ENCODE measurements at places on chromosomes 1 and 21. TPM values are rescaled to one million over a fixed set of nuclear protein-coding genes. Genes with fewer than 3 reads are reported as not detected.

GOLT1A gene
- total RNA-seq = not detected

CATSPERE gene
- 0.73 TPM for total RNA-seq

CHODL gene
- total RNA-seq = 0.07 TPM

SAMD13 gene
- 0.52 TPM for total RNA-seq

LRRC71 gene
- not detected for total RNA-seq

CD1E gene
- total RNA-seq = not detected

FAM110D gene
- total RNA-seq = not detected

BTBD19 gene
- 18.0 TPM for total RNA-seq

CRNN gene
- not detected for total RNA-seq

WDR26 gene
- 128 TPM for total RNA-seq

IGSF3 gene
- 0.26 TPM for total RNA-seq

HMCN1 gene
- 151 TPM for total RNA-seq

SYCP1 gene
- not detected for total RNA-seq

BLACAT1 gene
- 0.07 TPM for total RNA-seq

ADORA1 gene
- 0.65 TPM for total RNA-seq

CA14 gene
- total RNA-seq = not detected

KIFAP3 gene
- total RNA-seq = 28.5 TPM

ATP1A2 gene
- 1.5 TPM for total RNA-seq

C1orf167 gene
- 0.20 TPM for total RNA-seq
